ENCODE measurements at places on chromosomes 12 and 14. TPM values are rescaled to one million over a fixed set of nuclear protein-coding genes. Genes with fewer than 3 reads are reported as not detected.
A peak's percentile ranks its signal among the peaks of the same experiment; 100 is the strongest.

The LALBA gene
- not detected for polyA plus RNA-seq

The RERGL gene
- polyA plus RNA-seq: 8.8 TPM

The IQSEC3 gene
- polyA plus RNA-seq: 8.0 TPM

The CHST11 gene
- polyA plus RNA-seq: 8.0 TPM

The PRIMA1 gene
- 1.4 TPM for polyA plus RNA-seq

The PDZRN4 gene
- 7.6 TPM for polyA plus RNA-seq

The RND1 gene
- polyA plus RNA-seq: 2.8 TPM

The CAPZA3 gene
- 0.27 TPM for polyA plus RNA-seq

The CCDC38 gene
- polyA plus RNA-seq: 0.89 TPM

The AMDHD1 gene
- polyA plus RNA-seq: 1.2 TPM

The SPTSSA gene
- polyA plus RNA-seq: 34.0 TPM

The B3GNT4 gene
- 4.1 TPM for polyA plus RNA-seq

DNA sequence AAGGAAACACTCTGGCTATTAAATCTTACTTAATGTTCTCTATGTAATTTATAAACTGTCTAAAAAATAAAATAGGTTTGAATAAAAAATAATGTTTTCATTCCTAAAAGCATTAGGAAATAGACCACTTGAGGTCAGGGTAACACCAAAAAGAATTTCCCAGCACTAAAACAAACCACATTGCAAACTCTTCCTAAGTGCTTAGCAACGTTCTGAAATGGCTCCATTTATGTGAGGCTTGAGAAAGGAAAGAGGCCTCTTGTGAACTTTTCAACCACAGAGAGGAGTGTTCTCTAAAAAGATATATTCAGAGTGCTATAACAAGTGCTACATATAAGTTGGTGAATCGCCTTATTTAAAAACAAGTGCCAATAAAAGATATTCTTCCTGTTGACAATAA is 42.7 kb downstream of the ALX1 start:
- DNase-seq: no peak

DNA sequence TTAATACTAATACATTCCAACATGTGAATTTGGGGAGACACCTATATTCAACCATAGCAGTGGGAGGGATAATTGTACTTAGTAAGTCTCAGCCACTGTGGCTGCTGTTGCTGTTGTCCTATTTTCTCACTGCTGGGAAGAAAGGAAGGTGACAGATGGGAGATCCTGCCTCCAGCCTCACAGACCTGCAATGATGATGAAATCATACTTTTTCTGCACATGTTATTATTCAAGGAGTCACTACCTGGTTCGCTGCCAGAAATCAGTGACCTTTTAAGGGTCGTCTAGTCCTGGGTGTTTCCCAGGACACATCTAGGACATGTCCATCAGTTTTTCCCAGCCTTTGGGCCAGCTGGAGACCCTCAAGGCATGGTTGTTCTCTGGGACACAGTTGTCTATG is 106.2 kb upstream of the RPH3A start:
- DNase-seq: no peak

GRCh38 chr12:71105956-71106355 is 51.8 kb downstream of the TSPAN8 start:
- DNase-seq: no peak

DNA sequence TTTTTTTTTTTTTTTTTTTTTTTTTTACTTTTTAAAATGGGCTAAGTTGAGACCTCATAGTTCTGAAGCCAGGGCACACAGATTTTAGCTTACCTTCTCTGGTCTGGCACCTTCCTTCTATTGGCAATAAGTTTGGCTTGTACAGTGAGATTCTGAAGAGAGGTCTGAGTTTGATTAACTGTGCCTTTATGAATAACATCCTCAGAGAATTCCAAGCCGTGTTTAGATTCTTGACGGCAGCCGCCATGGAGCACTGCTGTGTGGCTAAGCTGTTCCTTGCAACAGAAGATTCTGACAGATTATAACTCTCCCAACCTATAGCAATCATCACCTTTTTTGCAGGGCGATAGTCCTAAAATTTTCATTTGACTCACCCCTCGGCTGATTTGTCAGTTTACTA is 354.9 kb upstream of the FAR2 start:
- DNase-seq: no peak

GRCh38 chr12:96878704-96879103 is 28.4 kb upstream of the NEDD1 start:
- no peak for DNase-seq

GRCh38 chr12:93502802-93503623 is 35.7 kb downstream of the MRPL42 start:
- DNase-seq: peak; percentile 33

GRCh38 chr12:65199604-65200003 is 30.2 kb downstream of the LEMD3 start:
- no peak for DNase-seq

- no peak for DNase-seq
Observed at GRCh38 chr12:80698847-80699542, 8.4 kb upstream of the MYF6 start.

DNA sequence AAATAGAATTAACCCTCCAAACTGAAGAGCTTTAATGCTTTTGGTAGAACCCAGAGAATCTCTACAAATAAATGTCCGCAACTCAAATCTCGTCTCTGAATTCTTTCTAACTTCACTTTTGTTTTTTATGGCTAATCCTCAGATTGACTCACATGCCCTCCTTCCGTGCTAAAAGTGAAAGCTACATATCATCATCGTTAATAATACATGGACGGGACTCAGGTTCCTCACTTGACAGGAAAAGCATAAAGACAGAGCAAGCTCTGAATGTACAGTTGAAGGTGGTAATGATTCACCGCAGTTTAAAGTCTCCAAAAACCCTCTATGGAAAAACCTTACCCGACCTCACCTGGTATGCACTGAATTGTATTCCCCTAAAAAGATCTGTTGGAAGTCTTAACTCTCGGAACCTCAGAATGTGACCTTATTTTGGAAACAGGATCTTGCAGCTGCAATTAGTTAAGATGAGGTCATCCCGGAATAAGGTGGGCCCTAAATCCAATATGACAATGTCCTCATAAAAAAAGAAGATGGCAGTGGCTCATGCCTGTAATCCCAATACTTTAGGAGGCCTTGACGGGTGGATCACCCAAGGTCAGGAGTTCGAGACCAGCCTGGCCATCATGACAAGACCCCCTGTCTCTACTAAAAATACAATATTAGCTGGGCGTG is 147.4 kb upstream of the FOXN3 start:
- no peak for DNase-seq

DNA sequence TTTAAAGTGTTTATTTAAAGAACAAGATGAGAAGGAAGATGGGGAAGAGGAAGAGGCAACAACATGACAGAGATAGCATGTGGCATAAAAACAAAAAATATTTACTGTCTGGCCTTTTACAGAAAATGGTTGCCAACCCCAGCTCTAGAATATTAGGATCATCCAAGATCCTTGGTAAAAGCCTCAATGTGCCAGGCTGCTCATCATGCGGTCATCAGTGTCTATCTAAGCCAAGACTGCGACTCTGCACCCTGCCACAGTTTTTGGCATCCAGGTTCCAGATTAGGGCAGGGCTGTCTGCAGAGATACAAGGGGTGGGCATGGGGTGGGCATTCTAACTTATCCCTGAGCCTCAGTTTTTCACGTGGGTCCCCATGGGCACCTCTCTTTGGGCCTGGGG is 46.9 kb upstream of the CNTN1 start:
- no peak for DNase-seq

- DNase-seq: no peak
Observed at GRCh38 chr12:52580496-52580895, 6.9 kb upstream of the KRT74 start.

- no peak for DNase-seq
Observed at GRCh38 chr12:107774349-107775029, at the start of gene ASCL4. Gene ASCL4 (plus strand): TSS chr12:107774704. CDS start chr12:107775219, 515 bp downstream.

- DNase-seq: no peak
Observed at GRCh38 chr12:21837847-21838246, 63.3 kb upstream of the KCNJ8 start.

DNA sequence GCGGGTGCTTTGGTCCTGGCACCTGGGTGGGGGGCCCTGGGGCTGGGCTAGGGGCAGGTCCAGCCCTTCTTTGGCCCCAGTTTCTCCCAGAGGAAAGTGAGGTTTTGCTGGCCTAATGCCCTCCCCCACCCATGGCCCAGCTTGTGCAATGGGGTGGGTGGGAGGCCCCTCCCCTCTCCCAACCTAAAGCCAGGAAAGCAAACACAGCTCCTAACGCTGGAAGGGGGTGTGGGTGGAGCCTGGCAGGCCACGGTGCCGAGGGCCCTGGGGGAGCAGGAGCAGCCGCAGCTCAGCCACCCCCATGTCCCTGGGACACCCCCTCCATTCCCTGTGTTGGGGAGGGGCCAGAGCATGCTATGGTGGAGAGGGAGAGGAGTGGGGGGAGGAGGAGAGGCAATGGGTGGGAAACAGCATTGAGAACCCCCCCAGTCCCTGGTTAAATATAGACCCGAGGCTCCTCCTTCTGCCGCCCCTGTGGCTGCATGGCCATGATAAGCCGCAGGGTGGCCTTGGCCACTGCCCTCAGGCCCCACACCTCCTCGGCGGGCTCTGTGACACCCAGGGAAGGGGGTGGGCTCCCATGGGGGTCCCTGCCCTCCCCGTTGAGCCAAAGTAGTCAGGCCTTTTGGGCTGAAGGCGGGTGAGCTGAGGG is 4.7 kb downstream of the EXOC3L4 start:
- no peak for DNase-seq

DNA sequence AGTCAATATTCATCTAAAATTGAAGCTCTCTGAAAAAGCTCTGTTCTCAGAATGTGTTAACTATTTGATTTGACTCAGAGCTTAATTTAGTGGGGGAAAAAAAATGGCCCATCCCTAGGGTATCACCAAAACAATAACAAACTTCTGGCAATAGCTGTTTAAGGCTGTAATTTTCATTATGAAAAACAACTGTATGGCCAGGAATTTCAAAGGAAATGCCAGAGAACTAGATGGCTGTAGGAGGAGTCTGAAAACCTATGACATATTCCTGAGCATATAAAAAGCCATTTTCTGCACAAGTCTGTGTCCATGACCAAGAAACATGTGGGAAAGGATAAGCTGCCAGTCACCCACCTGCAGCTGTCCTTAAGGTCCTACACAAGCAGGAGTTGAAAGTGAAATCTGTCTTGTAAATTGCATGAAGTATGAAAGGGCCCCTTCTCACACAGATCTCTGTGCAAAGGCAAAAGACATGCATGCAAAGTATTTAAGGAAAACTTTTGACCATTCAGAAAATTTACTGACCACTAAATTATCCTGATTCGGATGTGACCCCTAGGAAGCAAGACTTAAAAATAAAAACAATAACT is 299.1 kb downstream of the BTG1 start:
- DNase-seq: no peak

- DNase-seq: no peak
Observed at GRCh38 chr12:106455111-106455510, 97.6 kb downstream of the POLR3B start.

GRCh38 chr14:71933001-71933587 is 865 bp downstream of the RGS6 start:
- no peak for DNase-seq

DNA sequence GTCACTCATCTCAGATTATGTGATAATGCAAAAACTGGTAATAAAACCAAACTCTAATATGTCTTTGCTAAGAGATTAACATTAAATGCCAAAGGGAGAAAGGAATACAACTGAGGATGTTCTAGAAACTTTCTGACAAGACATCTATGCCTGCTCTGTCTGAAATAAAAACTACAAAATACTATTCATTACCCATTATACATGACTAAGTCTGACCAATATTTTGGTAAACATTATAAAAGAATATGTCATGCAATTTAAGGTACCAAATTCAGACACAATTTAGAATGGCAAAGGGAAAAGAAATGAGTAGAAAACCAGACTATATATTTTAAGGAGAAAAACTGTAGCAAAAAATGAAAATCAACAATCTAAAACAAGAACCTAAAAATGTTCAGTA is 39.5 kb downstream of the UBR7 start:
- DNase-seq: no peak

- DNase-seq: no peak
Observed at GRCh38 chr14:100620255-100621100, 33.3 kb upstream of the BEGAIN start.

GRCh38 chr14:22570132-22570949 is 18.7 kb downstream of the DAD1 start:
- DNase-seq: peak; percentile 87

DNA sequence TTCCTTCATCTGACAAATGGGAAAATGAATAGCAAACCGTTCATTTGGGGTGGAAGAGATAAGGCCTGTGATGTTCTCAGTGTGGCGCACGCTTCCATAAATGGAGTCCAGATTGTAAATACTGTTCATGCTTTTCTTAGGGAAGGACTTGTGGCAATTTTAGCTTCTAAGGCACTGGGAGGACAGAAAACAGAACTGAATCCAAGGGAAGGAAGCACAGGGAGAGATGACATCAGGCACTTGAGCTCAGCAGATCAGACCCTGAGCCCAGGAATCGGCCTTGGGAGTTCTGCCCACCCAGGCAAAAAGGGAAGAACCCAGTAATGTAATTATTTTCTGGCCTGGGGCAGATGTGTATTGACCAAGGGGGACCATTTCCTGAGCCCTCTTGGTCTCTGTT is 7.2 kb upstream of the SH2B3 start:
- DNase-seq: no peak

DNA sequence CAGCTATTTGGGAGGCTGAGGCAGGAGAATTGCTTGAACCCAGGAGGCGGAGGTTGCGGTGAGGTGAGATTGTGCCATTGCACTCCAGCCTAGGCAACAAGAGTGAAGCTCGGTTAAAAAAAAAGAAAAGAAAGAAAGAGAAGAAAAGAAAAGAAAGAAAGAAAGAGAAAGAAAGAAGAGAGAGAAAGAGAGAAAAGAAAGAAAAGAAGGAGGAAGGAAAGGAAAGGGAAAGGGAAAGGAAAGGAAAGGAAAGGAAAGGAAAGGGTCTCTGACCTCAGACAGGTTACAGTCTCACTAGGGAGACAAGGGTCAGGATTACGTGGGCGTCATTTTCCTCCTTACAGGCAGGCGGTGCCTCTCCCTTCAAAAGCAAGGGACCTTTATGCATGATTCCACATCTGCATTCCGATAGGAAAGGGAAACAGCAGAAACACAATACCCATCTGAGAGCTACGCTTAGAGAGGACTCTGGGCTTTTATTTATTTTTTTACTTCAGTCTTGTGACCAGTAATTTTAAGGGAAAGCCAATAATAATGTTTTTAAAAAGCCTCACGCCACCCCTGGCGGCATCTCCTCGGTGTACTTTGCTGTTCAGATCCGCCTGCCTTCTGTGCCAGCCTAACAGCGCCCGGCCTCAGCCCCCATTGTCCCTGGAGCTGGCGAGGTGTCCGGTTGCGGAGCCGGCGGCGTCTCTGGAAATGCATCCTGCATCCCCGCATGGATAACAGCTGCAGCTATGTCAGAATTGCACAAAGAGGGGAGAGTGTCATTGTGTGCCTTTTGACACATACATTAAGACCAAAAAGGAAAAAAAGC is 945 bp upstream of the HIP1R start:
- no peak for DNase-seq

- no peak for DNase-seq
Observed at GRCh38 chr12:28108599-28108998, 81.7 kb upstream of the CCDC91 start.

Measured in renal cortex interstitium (tissue), 15 donors.